Stimulated activated naive CD8-positive, alpha-beta T cell treated with anti-CD3 and anti-CD28 coated beads, Interleukin-15, Interleukin-2, amounts not matched to agents 100 U/mL and 50 U/mL, for 24 hours (primary cell): ENCODE measurements at places on chromosomes 4 and X.

GRCh38 chrX:109857584-109858228 lies 124.6 kb upstream of the ACSL4 start:
- no peak for DNase-seq

GRCh38 chr4:68319040-68319439 lies 30.9 kb downstream of the YTHDC1 start:
- DNase-seq = no peak

DNA sequence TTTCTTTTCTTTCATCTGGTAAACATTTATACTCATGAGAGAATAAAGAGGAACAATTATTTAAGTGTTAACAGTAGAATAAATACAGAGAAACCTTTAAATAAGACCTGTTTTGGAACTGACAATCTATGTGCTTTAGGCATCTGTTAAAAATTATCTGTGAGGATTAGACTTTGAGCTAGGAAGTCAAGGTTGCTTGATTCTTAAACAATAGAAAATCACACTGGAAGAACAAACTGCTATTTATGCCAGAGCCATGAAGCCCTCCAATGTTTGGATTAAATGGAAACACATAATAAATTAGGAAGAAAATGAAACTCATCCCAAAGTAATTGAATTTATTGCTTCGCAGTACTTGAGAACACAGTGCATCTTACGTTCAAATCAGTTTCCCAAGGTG lies 207.2 kb upstream of the NPY2R start:
- DNase-seq = no peak

GRCh38 chr4:108351791-108352190 lies 183.1 kb upstream of the LEF1 start:
- DNase-seq = no peak
